SJCRH30 (cell line): ENCODE measurements at places on chromosomes 5 and 9. TPM values are rescaled to one million over a fixed set of nuclear protein-coding genes. Genes with fewer than 3 reads are reported as not detected.

The NMUR2 gene
- total RNA-seq: not detected in 2 replicates

The ARHGEF28 gene
- 5.2 and 5.8 TPM in 2 replicates for total RNA-seq

The CARD19 gene
- 36.9 and 41.6 TPM in 2 replicates for total RNA-seq

The LPCAT1 gene
- total RNA-seq: 36.9 and 44.6 TPM in 2 replicates

The ZBTB34 gene
- 21.6 and 23.5 TPM in 2 replicates for total RNA-seq

The IL13 gene
- total RNA-seq: not detected in 2 replicates

- no peak for DNase-seq
Observed at GRCh38 chr9:28922891-28923290, 1349.6 kb upstream of the C9orf72 start.

GRCh38 chr5:36108758-36109460, 42.2 kb upstream of the UGT3A2 start:
- no peak for DNase-seq

DNA sequence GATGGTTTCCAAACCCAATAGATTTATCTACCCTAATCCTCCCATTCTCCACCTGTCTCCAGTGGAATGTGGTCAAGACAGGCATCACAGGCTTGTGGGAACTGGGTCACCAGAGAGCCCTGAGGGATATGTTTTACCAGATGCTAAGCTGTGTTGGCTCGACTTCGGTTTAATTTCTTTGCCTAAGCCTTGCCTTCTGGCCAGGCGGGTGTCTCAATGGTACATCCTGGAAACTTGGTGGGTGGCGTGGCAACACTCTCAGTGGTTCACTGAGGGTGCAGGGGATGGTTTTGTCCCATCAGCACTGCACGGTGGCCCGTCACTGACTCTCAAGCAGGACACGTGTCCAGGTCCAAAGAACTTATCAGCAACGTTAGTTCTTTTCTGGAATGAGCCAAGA, 192.2 kb downstream of the TENT4A start:
- peak; percentile 3 for DNase-seq

DNA sequence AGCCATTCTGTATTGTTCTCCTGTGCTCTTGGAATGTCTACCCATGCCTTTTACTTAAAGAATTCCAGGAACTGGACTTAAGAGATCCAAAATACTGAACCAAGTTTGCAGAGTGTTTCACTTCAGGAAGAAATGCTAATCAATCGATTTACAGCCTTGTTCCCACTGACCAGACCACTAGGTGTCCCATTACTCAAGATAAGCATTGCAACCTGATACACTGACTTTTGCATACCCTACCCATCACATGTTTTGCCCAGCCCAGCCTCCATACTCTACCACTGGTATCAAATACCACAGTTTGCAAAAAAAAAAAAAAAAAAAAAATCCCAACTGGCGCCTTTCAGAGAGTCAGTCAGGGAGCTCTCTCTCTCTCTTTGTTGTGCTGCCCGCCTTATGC, 550.8 kb downstream of the CDH9 start:
- no peak for DNase-seq

DNA sequence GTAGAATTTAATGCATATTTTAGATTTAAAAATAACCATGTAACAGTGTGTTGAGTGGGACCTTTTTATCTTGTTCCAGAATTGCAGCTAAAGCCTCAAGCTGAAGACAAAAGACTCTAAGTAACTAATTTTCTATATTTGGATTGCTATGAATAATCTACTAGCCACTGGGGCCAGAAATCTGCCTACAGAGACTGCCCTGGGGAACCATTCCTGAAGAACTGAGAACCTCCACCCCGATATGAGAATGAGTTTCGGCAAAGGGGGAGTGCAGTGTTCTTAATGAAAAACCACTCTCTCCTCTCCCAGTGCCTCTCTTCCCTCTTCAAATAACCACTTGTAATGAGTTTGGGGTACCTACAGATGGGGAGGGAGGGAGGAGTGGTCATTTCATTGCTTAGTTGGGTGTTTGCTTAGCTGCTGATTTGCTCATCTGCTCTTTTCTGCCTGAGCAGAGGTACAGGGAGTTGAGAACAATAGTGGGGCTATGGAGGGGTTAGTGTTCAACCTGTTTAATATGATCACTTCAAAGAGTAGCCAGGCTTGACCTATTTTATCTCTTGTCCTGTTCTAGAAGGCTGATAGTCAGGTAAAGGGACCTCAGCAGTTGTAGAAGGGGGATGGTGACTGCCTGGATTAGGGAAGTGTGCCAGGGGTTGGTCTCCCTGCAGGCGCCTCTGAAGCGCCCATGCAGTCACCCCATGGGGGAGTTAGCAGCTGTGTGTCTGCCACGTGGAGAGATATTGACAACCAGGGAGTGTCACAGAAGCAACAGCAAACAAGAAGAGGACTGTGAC, 47.7 kb downstream of the ATG10 start:
- no peak for DNase-seq

GRCh38 chr5:58462154-58462553, 2.3 kb upstream of the PLK2 start:
- DNase-seq: peak; percentile 45

DNA sequence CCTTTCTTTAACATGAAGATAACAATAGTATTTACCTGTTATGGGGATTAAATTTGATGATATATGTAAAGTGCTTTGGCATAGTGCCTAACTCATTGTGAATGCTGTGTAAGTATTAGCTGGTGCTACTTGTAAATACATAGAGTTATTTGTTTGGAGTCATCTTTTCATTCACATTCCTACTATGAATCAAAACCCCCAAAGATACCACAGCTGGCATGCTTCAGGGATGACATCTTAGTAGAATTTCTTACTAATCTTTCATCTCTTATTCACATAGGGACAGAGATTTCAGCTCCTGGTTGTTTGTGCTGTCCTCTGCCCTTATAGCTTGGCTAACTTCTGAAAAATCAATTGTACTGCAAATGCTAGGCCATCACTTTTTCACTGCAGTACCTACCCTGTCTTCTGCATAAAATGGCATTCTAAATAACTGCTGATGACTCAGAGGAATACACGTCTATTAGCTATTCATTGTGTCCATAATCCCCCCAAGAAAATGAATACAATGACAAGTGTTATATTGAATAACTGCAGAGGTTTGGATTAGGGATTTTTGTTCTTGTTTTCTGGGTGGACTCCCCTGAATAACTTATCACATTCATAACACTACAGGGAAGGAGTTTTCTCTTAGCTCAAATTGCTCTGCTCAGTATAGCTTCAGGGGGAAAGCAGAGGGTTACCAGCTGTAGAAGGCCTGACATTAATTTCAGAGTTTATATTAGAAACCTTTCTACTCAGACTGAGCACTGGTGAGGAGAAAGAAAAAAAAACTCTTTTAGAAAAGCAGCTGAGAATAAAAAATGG, 192.2 kb upstream of the C9orf72 start:
- DNase-seq: no peak

DNA sequence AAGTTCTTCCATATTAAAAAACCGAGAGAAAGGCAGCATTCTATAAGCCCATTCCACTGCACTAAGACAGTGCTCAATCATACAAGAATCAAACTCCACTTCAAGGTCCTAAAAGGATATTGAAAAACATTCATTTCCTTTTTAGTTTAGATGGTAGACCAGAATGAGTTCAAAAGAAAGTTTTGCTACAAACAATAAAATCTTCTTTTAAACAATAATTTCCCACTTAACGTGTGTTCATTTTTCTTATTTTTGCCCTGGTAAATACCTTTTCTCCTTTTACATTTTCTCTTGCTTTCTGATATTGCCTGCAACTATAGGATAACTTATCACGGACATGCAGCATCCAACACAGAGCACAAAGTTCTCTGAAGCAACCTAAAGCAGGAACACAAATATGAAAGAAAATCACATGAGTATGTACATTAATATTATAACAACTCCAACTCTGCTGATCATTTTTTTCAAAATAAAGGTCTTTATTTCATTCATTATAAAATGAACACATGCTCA, 61.7 kb downstream of the CPLANE1 start:
- DNase-seq: no peak

DNA sequence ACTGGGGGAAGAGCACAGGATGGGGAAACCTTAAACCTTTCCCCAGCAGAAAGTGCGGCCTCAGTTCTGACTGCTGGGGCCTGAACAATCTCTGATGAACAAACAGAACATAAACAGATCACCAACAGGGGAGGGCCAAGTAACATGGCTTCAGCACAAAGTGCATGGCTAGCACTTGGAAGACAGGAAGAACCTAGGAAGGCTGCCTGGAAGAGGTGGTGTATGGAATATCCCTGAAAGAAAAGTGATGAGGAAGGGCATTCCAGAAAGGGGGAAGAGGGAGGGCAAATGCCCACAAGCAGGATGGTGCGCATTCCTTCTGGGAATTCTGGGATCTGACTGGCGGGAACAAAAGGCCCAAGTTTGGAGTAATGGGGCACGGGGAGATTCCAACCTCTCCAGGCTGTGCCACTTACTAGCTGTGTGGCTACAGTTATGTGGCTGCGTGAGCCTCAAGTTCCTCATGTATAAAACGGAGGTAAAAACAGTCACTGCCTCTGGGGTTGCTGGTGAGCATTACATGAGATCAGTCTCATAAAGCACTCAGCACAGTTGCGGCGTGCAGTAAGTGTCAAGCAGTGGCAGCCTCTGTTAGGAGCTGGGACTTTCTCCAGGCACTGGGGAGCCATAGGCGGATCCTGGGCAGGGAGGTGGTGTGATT, 1.6 kb downstream of the PDGFRB start:
- peak; percentile 52 for DNase-seq

DNA sequence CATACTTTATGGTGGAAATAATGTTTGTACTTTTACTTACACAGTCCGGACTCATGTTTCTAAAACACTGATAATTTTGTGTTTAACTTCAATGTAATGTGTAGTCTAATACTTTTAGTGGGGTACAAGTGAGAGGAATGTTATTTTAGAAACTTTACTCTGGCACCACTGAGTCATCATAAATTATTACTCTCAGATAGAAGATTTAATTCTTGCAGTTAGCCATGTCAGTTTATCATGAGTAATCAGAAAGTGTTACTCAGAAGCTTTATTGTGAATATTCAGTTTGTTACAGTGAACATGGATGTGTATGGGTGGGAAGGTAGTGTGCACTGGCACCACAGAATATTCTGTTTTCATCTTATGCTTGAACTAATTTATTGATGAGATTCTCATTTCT, 20.0 kb downstream of the OGN start:
- no peak for DNase-seq

- no peak for DNase-seq
Observed at GRCh38 chr5:124738681-124739633, 7.5 kb downstream of the ZNF608 start.

- DNase-seq: no peak
Observed at GRCh38 chr5:10733426-10733825, 27.6 kb downstream of the DAP start.

DNA sequence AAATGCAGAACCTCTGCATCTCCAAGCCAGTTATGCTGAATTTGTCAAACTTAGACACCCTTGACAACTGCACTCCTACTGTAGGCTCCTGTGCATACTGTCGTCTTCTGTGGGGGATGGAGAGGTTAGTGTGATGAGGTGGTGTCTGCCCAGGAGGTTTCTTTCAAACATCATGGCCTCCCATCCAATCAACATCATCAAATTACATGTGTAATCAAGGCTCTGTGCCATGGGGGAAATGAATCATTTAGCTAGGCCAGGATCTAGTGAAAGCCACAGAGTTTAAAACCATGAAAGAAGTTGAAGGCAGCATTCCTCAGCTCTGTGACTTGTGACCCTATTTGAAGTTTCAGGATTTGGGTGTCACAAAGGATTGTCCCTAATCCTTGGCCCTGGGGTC, 240.6 kb downstream of the MARCHF11 start:
- DNase-seq: no peak

- no peak for DNase-seq
Observed at GRCh38 chr9:128716581-128717254, 7.2 kb downstream of the ZDHHC12 start.

DNA sequence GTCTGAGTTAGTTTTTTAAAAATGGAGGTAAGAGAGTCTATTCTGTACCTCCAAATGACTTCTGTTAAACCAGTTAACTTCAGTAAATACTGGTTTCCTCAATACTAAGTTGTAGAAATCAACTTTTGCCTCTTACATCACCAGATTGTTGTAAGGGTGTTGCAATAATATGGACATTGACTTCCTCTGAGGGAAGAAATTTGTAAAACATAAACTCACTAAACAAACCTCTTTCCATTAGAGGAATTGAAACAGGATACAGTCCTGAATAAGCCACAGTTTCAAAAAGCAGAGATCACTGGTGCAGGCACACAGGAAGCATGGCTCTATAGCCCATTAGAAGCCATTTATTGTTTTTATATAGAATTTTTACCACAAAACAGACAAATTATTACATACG, 32.7 kb upstream of the SLCO6A1 start:
- no peak for DNase-seq

DNA sequence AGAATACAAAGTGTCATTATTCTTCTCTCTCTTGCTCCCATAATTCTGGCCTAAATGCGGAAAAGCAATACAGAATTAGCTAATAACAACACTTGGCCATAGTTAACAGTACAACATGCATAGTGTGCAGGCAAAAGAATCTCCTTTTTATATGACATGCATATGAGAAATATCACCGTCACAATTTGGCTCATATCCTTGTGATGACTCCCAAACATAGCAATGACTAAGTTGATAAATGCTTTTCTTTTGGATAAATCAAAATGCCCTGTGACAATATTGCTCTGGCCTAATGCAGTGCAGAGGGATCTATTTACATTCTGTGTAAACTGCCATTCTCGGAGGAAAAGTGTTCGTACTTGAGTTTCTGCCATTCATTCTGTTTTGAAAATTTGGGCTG, 121.9 kb upstream of the GHR start:
- no peak for DNase-seq
